ENCODE measurements at places on chromosomes 6 and 20.
A peak's percentile ranks its signal among the peaks of the same experiment; 100 is the strongest.

- no peak for DNase-seq
These were observed 29.0 kb upstream of the COL10A1 start for GRCh38 chr6:116154887-116155286.

DNA sequence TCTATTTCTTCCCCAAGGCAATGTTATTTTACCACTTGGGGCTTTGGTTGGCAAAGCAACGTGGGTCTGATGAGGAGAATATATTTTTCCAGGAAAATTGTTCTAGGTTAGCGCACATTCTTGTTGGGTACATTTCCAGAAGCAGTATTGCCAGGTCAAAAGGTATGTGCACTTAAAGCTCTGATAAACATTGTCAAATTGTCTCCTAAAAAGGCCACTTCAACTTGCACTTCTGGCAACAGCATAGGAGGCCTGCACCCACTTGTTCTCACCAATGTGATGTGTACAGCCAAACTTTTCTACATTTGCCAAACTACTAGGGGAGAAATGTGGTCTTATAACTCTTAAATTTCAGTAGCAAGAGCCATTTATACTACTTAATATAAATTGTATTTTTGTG lies 197.5 kb upstream of the COL21A1 start:
- no peak for DNase-seq

- DNase-seq = no peak
These were observed 90.7 kb downstream of the KHDC1L start for GRCh38 chr6:73134588-73134987.

- DNase-seq = no peak
These were observed 5.5 kb upstream of the SALL4 start for GRCh38 chr20:51807720-51808250.

GRCh38 chr6:90103056-90103800 lies 193.4 kb downstream of the BACH2 start:
- DNase-seq = no peak

DNA sequence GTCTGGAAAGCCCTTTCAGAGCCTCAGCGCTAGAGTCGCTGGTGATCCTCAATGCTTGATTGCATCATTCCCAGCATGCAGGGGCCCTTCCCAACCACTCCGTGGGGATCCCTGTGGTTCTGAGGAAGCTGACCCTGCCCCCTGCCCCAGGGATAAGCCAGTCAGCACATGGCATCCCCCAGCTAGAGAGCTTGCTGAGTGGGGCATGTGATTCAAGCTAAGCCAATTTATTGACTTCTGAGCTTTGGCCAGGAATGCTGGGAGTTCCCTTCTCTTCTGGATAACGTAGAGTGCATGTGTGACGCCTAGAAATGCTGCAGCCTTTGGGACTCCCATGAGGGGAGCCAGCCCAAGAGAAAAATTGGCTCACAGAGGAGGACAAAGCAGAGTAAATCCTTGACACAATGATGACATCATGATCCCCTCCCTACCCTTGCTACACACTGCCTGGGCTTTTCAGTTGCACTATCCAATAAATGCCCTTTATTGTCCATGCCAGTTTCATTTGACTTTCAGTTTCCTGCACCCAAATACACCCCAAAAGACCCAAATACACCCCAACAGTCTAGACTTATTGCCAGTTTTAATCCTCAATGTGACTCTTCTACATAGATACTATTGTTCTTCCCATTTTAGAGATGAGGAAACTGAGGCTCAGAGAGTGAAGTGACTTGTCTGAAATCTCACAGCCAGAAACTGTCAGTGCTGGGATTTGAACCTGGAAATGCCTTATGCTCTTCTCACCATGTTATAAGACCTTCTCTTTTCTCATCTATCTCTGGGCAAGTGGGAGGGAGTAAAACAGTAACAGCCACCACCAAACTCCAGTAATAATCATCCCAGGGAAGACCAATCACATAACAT lies 34.3 kb downstream of the KCNB1 start:
- no peak for DNase-seq

DNA sequence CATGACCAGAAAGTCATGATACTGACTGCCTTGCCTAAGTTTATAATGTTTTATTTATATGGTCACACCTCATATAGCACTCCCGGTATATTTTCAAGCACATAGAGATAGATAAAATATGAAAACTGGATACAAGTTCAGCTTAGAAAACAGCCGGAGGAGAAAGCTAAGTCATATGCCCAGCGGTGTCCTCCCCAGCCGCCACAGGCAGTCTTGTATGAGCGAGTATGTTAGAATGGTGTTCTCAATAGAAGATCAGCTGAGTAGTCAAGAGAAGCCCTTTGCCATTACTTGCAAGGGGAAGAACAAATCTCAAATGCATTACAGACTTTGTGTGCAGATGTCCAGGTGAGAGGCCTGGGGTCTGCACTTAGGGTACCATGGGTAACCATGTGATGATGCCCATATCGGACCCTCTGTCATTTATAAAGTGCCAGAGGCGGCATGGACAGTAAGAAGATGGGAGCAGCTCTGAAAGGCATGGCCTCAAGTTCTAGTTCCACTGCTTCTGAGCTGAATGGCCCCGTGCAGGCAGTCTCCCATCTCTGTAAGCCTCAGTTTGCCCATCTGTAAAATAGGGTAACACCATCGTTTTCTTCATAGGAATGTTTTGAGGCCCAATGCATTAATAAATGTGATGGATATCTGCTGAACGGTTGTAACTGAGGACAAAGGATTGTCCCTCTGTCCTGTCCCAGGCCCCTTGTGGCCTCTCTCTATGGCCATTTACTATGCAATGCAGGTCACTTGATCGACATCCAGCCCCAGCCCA lies 195.7 kb upstream of the SNX9 start:
- no peak for DNase-seq

DNA sequence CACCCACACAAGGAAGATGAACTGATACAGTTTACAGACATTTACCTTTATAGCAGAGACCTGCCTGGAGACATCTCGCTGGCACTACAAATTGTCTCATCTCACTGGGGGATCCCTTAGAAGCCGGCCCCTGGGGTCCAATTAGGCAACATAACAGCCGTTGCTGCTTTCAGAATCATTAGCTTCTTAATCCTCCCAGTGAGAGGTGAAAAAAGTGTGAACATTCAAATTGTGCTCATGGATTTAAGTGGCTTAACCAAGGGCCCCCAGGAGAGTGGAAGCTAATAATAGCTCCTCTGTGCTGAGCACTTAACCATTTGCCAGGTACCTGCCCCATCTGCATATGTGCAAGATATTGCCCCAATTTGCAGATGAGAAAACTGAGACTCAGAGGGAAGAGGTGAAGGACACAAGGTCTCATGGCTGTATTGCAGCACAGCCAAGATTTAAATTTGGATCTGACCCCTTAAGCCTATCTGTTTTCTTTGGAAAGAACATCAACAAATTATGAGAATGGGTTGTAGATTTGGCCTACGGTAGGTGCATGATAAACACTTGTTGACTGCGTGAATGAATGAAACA lies 101.0 kb downstream of the EYA2 start:
- no peak for DNase-seq

DNA sequence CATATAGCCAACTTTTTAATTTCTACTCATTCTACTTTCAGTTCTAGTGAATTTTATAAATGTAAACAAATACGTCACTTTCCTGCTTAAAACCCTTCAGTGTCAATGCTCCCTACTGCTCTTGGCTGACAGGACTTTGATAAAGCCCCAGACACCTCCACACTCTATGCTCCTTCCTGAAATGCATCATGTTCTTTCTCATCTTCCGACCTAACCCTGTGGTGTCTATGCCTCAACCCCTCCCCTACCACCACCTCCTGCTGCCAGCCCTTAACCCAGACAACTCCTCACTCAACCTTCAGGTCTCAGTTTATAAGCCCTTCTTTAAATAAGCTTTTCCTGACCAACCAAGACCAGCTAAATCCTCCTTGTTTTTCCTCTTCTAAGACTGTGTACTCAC lies 19.1 kb downstream of the TLDC2 start:
- no peak for DNase-seq

- no peak for DNase-seq
These were observed 977 bp upstream of the SLC22A2 start for GRCh38 chr6:160259598-160259997.

GRCh38 chr6:43475516-43475915 lies 1.9 kb upstream of the TJAP1 start:
- no peak for DNase-seq

GRCh38 chr20:59194023-59194935 lies 30.7 kb downstream of the ZNF831 start:
- no peak for DNase-seq

DNA sequence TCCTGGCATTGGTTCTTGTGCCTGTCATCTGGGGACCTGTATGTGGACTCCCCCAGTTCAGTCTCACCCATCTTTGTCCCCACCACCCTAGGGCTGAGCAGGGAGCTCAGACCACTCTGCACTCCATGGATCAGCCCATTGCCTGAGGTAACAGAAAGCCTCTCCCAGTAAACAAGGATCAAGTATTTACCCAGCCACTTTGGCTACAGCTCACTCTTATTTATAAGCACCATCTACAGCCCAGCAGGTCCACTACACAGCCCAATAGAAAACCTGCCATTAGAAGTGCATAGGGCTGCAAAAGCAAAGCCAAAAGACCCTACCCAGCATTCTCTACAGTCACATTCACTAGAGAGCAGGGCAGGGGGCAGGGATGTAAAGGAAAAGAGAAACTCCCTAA lies 335.0 kb upstream of the SYNCRIP start:
- no peak for DNase-seq

GRCh38 chr6:24614043-24614420 lies 32.0 kb downstream of the KIAA0319 start:
- DNase-seq = no peak

GRCh38 chr6:137903933-137904821 lies 37.1 kb downstream of the TNFAIP3 start:
- DNase-seq = no peak

DNA sequence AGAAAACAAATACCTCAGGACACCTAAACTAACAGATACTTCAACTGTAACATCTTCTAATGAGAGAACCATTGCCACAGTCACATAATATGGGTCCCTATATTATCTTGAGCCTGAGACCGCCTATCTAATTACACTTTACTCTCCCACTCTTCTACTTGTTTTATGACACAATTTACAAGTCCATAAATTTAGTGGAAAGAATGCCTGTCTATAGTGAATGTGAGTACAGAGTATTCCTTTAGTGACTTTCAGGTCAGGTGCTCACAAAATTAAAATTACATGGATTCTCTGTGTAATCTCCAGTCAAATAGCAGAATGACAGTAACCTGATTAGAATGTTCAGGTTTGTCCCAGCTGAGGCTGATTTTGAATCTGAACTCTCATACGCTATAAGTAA lies 624.1 kb downstream of the PKHD1 start:
- no peak for DNase-seq

GRCh38 chr20:47849006-47849405 lies 63.7 kb upstream of the SULF2 start:
- no peak for DNase-seq

GRCh38 chr6:169793408-169793807 lies 42.0 kb downstream of the ERMARD start:
- no peak for DNase-seq

GRCh38 chr6:139364302-139364981 lies 10.0 kb downstream of the CITED2 start:
- peak; percentile 51 for DNase-seq

GRCh38 chr6:23340271-23340670 lies 770.9 kb downstream of the HDGFL1 start:
- no peak for DNase-seq

DNA sequence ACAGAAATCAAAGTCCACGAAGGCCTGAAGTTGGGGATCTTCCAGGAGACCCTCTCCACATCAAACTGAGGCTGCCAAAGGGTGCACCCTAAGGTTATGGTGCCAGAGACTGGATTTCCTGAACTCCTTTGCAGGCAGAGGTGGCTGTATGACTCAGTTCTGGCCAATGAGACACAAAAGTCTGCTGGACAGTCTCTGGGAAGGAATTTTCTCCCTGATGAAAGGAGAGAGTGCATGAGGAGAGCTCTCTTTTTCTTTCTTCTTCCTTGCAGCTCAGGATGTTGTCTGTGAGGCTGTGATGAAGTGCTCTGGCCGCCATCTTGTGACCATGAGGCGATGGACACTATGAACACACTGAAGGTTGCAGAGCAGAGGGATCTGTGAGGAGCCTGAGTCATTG lies 85.2 kb downstream of the MDGA1 start:
- DNase-seq = no peak

GRCh38 chr6:113779656-113780055 lies 77.5 kb upstream of the MARCKS start:
- no peak for DNase-seq

GRCh38 chr6:29834564-29835436 lies 7.2 kb downstream of the HLA-G start:
- DNase-seq = peak; percentile 10

DNA sequence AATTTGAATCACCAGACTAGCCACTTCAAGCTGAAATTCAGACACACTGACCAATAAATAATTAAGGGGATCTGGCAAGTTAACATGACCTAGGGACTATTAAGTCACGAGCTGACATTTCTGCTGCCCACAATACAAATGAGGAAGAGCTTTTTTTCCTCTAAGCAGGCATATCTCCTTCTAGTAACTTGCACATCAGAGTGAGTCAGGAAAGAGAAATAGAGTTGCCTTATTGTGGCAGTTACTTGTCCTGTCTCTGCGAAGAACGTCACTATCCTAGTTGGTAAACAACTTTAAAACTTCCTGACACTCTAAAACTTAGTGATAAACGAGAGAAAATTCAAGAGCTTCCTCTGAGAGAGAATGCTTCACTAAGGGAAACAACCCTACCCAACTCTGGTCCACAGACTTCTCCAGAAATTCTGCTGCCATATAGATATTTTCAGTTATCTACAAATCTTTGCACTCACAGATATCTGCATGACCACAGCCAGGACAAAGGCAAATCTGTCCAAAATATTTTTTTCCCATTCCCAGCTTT lies 4.2 kb downstream of the PLA2G7 start:
- peak; percentile 18 for DNase-seq

DNA sequence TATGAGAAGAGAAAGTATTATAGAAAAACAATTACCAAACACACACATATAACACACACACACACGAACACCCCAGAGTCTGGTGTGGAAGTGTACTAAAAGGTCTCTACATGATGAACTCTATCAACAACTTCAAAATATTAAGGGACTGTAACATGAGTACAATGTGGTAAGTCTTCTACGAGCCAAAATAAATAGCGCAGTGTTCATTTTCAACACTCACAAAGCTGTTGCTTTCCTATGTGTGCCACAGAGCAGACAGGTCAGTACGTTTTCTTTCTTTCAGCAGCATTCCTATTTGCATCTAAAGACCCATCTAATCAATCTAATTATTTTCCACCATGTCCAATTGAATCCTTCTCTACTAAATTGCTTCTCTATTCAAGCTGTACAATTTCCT lies 12.1 kb upstream of the CNKSR3 start:
- no peak for DNase-seq

- DNase-seq = no peak
These were observed 405.7 kb downstream of the HDGFL1 start for GRCh38 chr6:22975079-22975478.

DNA sequence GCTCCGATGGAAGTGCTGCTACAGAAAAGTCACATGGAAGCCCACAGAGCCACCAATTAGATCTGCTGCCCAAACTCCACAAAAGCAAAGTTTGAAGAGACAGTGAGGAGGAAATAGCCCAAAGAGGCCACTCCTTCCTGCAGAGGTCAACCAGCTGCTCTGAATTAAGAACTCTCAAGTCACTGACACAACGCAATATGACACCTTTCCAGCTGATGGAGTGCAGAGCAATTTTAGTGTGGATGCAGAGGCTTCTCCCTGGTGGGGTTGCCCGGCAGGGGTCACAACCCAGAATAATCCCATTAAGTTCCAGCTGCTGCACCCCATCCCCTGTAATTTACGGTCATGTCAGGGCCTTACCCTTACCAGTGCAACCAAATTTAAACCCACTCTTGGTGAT lies 361.9 kb upstream of the JARID2 start:
- no peak for DNase-seq

All from bone marrow (tissue), 2 donors.